GM03348 (cell line): ENCODE measurements at places on chromosomes 16 and 17.

- DNase-seq: no peak
These were observed 13.9 kb upstream of the CES1 start for GRCh38 chr16:55846598-55847346.

- peak; percentile 92 for DNase-seq
These were observed 664 bp downstream of the HBQ1 start for GRCh38 chr16:180681-181564.

GRCh38 chr17:3900646-3901045 lies 7.8 kb upstream of the CAMKK1 start:
- no peak for DNase-seq

DNA sequence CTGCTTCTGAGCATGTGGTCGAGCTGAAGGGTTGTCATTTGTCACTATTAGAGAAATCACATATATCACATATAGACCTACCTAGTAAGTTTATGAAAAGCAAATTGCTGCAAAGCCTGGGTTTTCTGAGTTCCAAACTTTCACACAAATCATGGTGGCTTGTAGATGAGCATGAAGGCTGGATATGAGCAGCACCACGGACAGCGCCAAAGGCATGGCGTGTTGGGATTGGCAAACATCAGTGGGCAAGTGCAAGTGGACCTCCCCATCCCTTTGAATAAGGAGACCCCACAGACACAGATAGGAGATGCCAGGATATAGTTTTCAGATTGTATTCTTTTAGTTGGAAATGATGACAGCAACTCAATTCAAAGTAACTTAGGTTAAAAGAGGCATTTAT lies 77.6 kb upstream of the CACNG3 start:
- DNase-seq: no peak

DNA sequence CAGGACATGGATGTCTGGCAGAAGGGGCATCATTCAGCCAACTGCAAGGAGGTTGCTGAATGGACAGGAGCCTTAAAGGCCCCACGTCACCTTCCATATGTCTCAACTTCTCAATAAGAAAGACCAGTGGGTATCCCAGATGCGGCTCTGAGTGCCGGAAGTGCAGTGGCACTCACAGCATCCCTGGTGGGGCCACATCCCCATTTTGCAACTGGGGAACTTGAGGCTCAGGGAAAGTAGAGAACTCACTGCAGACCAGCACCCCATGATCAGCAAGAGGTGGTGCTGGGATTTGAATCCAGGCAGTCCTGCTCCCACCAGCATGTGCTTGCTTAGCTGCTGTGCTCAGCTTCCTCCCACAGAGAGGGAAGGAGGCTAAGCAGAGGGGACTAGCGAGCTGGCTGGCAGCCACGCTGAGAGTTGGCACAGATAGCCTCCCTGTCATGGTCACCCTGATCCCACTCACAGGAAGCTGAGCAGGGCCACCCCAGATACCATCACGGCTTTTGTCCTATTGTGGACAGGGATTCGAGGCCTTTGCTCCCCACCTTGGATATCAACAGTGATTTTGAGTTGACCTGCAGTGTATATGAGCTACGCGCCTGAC lies 294.2 kb upstream of the FOXF1 start:
- DNase-seq: no peak

GRCh38 chr17:59893676-59894100 lies 767 bp downstream of the RPS6KB1 start:
- DNase-seq: peak; percentile 19

GRCh38 chr16:2226245-2226793 lies 2.9 kb downstream of the E4F1 start:
- DNase-seq: no peak

DNA sequence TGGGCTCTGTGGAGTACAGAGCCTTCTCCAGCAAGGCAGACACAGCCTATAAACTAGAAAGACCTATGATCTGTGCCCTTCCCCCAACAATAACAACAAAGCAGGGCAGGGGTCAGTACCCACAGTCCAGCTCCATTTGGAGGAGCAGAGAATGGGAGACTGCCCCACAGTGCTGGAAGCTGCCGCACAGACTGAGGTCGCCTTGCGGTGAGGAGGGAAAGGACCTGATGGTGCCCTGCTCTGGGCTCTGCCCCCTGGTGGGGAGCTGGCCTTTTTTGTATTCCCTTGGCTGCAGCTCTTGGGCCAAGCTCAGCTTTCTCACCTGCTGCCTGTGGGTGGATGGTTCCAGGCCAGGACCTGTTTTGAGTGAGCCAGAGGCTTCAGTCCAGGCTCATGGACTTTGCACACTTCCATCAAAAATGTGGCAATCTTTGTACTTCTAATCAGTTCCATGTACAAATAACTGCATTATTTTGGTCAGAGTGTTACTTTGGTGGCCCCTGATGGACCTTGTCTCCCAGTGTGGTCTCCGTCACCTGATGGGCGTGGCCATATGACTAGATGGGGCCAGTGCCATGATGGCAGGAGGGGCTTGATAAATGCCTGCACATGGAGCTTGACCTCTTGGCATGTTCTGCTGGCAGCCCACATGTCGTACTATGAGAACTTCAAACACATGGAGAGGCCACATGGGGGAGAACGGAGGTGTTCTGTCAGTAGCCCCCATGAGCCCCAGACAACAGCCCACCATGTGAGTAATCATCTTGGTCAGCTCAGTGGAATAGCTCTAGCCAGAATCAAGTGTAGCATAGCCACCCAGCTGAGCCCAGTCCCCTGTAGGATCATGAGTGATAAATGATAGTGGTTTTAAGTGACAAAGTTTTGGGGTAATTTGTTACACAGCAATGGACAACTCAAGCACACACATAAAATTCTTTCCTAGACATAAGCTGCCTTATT lies 24.2 kb downstream of the B9D1 start:
- DNase-seq: peak; percentile 31

GRCh38 chr17:12985431-12986293 lies 32.2 kb downstream of the ELAC2 start:
- peak; percentile 44 for DNase-seq

DNA sequence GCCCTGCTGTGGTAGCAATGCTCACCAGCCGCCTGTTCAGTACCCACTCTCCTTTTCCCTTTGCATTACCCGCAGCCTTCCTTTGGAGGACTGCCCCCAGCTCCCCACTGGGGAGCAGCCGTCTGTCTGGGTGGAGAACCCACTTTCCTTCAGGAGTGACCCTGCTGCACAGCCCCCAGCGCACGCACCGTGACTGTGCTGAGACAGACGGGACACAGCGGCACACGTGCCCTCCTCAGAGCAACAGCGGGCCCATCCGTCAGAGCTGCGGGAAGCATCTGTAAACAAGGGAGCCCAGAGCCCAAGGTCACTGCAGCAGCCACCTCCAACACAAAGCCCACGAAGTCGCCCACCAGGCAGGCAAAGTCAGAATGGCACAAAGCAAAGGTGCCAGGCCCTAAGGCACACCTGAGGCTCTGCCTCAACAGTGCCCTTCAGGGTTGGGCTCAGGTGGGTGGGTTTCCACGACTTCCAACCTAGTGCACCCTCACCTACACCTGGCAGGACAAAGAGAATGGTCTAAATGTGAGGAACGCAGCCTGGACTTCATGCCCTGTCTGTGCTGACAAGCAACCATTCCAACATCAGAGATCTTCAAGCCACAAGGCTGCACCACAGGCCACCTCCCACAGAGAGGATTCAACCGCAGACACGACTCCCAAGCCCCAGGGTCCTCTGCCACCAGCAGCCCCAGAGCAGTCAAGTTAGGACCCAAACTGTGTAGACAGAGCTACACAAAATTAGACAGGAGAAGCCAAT lies 9.9 kb downstream of the AXIN1 start:
- DNase-seq: no peak

DNA sequence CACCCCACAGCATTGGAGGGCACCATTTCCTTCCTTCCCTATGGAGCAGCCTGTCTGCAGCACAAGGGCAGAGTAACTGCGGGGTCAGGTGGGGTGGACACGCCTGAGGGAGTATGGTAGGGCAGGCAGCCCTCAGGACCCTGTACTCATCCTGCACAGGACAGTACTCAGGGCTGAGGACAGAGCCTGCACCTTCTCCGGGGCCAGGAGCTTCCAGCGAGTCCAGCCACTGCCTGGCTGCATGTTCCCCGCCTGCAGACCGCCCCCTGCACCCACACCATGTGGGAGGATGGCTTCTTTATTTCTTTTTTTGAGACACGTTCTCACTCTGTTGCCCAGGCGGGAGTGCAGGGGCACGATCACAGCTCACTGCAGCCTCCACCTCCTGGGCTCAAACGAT lies 47.6 kb upstream of the CDC42EP4 start:
- no peak for DNase-seq

DNA sequence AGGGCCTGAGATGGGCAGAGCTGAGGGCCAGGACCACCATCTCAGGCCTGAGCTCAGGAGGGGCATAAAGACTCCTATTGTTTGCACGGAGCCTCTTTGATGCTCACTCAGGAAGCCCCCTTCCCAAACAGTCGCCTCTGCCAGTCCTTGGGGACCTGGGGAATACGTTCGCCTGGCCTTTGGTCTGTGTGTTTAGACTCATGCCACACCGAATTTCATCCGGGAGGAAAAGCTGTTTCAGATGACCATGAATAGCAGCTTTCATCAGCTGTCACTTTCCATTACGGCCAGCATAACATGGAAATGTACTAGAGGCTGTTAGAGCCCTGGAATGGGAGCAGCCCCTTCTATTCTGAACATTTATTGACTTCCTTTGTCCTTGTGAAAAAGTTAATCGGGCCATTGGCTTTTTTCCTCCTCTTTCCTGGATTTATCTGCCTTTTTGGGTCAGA lies 139.0 kb downstream of the HS3ST3A1 start:
- no peak for DNase-seq

DNA sequence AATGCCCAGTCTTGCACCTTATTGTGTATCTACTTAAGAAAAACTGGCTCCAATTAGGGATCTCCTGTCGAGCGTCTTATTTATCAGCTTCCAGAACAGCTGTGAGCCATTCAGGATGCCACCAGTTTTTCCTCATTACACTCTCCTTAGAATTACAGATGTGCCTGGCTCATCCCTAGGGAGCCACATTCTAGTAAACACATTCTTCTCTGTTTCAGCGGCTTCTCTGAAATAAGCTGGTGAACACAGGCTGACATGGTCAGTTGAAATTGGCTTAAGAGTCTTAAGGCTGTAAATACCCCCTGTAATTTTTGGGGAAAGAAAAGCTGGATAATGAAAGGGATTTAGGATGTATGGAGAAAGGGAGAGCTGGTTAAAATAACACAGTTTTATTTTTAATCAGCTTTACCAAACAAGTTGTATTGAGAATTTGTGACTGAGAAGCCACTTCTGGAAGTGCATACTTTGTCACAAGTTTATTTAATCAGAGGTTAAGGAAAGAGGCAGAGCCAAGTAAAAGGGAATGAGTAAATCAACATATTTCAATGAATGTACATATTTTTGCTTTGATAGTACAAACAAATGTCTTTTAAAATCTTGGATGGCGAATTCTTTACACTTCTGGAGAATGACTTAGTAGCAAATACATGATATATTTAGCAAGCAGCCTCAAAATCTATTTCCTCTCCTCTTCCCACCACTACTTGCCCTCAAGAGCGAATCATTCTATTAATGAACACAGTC lies 562.0 kb upstream of the GOT2 start:
- no peak for DNase-seq

DNA sequence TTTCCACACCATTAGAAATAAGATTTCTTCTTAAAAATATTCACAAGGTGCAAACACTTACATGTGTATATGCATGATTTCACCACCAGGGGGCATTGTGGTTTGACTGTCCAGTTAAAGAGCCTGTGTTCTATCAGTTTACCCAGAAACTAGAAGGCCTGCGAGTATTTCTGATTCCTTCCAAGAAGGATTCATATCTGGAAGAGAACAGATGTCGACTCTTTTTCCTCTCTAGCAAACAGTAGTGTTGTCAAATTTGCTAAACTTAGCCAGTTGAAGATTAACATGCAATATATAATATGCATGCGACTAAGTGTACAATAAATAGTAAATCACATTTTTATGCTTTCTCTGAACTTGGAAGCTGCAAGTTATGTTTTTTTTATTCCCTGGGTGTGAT lies 404.1 kb downstream of the WWOX start:
- peak; percentile 46 for DNase-seq

DNA sequence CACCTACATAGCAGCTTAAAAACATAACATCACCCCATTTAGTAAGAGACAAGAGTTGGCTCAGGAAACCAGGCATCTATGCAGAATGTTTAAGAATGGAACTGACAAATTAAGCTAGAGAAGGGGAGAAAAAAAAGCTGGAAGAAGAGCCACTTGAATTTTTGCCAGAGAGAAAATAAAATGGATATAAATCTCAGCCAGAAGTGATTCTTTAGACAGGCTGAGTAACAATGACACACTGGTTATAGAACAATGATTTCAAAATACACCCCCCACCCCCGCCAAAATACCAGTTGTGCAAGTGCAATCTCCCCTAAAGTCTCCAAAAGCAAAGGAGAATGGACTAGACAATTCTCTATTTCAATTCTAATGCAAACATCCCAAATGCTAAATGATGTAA lies 22.4 kb downstream of the LSM12 start:
- peak; percentile 72 for DNase-seq

GRCh38 chr16:80671281-80671849 lies 130.6 kb downstream of the DYNLRB2 start:
- DNase-seq: no peak

- no peak for DNase-seq
These were observed 4.5 kb upstream of the HSD17B1 start for GRCh38 chr17:42548070-42548837.

- no peak for DNase-seq
These were observed 5.1 kb upstream of the PLXDC1 start for GRCh38 chr17:39156491-39156890.

DNA sequence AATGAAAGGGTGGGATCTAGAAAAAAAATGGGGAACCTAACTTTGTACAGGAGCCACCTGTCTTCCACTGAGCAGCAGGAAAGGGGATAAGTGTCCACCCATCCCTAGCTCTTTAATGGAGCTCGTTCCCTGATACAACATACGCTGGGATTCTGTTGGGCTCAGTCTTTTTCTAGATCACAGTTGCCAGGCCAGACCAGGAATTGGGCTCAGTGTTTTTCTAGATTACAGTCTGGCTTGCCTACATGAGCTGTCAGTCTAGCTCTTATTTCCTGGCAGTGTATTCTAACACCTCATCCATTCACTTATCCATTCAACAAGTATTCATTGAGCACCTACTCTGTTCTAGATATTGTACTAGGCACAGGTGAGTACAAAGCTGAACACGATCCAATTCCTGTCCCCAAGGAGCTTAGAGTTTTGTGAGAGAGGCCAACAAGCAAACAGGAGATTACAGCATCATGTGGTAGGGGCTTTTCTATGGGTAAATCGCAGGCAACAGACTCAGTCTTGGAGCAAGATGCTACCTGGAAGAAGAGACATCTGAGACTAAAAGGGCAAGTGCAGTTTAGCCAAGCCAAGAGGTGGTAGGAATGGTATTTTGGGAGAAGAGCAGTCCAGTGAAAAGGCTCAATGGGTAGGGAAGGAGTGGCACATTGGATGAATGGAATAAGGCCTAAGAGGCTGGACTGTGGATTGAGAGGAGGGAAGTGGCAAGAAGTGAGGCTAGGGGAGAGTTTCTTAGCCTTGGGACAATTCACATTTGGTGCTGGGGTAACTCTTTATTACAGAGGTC lies 138.0 kb upstream of the HS3ST2 start:
- DNase-seq: no peak

- no peak for DNase-seq
These were observed 2.3 kb downstream of the JPT2 start for GRCh38 chr16:1680361-1680760.

- no peak for DNase-seq
These were observed 131.1 kb downstream of the ENGASE start for GRCh38 chr17:79205688-79206205.

GRCh38 chr17:51046046-51046445 lies 74.6 kb downstream of the SPAG9 start:
- DNase-seq: no peak

- DNase-seq: peak; percentile 63
These were observed 43.2 kb downstream of the RAI1 start for GRCh38 chr17:17724307-17725010.
